Cardiac muscle cell (in vitro differentiated cells and primary cell): ENCODE measurements at places on chromosomes 3 and 15. TPM values are rescaled to one million over a fixed set of nuclear protein-coding genes. Genes with fewer than 3 reads are reported as not detected.

GOLGA6C gene
- total RNA-seq: 0.07 and 0.09 TPM in 2 replicates

PP2D1 gene
- total RNA-seq: not detected in 2 replicates

TRANK1 gene
- total RNA-seq: 4.4 and 8.2 TPM in 2 replicates

SLC2A2 gene
- not detected in 2 replicates for total RNA-seq

HIGD1A gene
- total RNA-seq: 121 and 167 TPM in 2 replicates

CADM2 gene
- total RNA-seq: 0.15 and 1.2 TPM in 2 replicates

DNA sequence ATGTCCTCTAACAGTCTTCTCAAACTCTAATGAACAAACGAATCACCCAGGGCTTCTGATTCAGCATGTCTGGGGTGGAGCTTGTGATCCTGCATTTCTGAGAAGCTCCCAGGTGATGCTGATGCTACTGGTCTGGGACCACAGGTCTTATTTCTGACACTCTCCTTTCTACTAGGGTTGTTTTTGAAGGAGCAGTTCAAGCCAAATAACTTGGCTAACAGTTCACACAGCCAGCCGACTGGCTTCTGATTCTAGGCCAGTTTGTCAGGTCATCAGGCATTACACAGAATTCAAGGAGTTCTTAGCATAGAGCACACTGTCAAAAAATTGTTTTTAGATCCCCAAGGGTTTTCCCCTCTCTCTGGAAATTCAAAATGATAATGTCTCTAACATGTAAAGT, 100.7 kb downstream of the TIGIT start:
- no peak overlapping the region for H3K27ac ChIP-seq
- peaks cover 9% of the 10 kb centered on the region for H3K4me1 ChIP-seq
- no peaks in the 10 kb centered on the region for H3K36me3 ChIP-seq
- H3K27me3 ChIP-seq: no peaks in the 10 kb centered on the region
- DNase-seq: no peak
- H3K4me3 ChIP-seq: no peak overlapping the region

GRCh38 chr3:177236704-177237103, 39.4 kb upstream of the TBL1XR1 start:
- DNase-seq: no peak
- no peak overlapping the region for H3K4me3 ChIP-seq
- no peaks in the 10 kb centered on the region for H3K4me1 ChIP-seq
- H3K27me3 ChIP-seq: no peaks in the 10 kb centered on the region

DNA sequence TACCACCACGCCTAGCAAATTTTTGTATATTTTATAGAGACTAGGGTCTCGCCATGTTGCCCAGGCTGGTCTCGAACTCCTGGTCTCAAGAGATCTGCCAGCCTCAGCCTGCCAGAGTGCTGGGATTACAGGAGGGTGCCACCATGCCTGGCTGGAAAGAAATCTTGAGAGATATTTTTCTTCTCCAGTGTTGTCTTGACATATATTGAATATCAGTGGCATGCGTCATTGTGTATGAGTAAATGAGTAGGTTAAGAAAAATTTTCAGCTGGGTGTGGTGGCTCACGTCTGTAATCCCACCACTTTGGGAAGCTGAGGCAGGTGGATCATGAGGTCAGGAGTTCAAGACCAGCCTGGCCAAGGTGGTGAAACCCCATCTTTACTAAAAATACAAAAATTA, 3.5 kb upstream of the PIF1 start:
- no peaks in the 10 kb centered on the region for H3K27me3 ChIP-seq
- H3K4me1 ChIP-seq: no peaks in the 10 kb centered on the region
- no peak for DNase-seq

DNA sequence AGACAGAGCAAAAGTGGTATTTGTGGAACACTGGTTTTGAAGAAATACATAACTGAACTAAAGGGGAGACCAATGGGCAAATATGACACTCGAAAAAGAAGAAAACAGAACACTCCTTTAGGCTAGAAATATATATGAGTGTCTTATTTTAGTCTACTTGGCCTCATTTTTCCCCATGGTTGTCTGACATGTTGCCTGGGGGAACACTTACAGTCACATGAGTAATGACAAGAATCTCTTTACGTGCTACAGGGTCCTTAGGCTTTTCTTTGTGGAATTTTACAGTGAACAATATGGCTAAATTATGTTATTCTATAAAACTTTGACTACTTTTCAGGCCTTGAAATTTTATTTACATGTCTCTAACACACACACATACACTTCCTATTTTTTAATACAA, 17.6 kb downstream of the METTL6 start:
- H3K27me3 ChIP-seq: no peaks in the 10 kb centered on the region
- peaks cover 34% of the 10 kb centered on the region for H3K36me3 ChIP-seq
- H3K4me3 ChIP-seq: no peak overlapping the region
- no peaks in the 10 kb centered on the region for H3K4me1 ChIP-seq
- H3K27ac ChIP-seq: no peak overlapping the region
- DNase-seq: no peak

DNA sequence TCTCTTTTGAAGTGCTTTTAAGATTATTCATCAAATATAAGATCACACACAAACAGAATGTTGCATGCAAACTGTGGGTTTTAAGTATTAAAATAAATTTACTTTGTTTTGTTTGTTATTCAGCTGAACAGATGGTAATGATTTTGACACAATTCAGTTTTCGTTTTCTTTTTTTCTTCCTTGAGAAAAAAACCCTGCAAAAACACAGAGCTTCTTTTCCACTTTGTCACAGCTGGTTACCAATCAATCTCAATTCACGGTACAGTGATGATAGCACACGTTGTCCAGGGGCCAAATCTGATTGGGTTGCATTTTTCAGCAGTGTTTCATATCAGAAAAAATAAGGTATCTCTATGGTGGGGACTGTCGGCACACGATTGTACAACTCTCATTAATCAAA, 473.6 kb downstream of the ROBO2 start:
- H3K36me3 ChIP-seq: no peaks in the 10 kb centered on the region
- DNase-seq: no peak
- no peaks in the 10 kb centered on the region for H3K27me3 ChIP-seq
- H3K4me3 ChIP-seq: no peak overlapping the region
- peaks cover 6% of the 10 kb centered on the region for H3K4me1 ChIP-seq

GRCh38 chr3:143252931-143253330, 133.4 kb downstream of the CHST2 start:
- no peak for DNase-seq
- no peak overlapping the region for H3K27ac ChIP-seq
- H3K36me3 ChIP-seq: no peaks in the 10 kb centered on the region

DNA sequence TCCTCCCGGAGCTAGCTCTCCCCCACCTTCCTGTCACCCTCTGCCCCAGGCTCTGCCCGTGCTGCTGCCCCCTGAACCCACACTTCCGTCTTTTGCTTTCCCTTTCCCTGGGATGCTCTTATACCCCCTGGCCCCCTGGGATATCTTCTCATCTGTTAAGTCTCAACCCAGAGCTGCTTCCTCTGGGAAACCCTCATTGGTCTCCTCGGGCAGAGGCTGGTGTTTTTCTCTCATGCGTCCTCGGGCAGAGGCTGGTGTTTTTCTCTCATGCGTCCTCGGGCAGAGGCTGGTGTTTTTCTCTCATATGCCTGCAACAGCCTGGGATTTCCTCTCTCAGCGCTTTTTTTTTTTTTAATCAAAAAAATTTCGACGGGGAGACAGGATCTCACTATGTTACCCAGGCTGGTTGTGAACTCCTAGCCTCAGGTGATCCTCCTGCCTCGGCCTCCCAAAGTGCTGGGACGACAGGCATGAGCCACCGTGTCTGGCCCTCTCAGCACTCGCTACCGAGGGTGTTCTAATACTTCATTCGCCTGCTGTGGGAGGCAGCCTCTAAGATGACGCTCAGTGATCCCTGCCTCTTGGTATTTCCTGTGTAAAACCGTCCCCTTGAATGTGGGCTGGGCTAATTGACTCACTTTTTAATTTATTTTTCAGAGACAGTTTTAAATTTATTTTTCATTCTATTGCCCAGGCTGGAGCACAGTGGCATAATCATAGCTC, 62.7 kb upstream of the TFRC start:
- H3K4me1 ChIP-seq: no peaks in the 10 kb centered on the region
- H3K27ac ChIP-seq: no peak overlapping the region
- H3K27me3 ChIP-seq: no peaks in the 10 kb centered on the region
- peak; percentile 65 for DNase-seq

DNA sequence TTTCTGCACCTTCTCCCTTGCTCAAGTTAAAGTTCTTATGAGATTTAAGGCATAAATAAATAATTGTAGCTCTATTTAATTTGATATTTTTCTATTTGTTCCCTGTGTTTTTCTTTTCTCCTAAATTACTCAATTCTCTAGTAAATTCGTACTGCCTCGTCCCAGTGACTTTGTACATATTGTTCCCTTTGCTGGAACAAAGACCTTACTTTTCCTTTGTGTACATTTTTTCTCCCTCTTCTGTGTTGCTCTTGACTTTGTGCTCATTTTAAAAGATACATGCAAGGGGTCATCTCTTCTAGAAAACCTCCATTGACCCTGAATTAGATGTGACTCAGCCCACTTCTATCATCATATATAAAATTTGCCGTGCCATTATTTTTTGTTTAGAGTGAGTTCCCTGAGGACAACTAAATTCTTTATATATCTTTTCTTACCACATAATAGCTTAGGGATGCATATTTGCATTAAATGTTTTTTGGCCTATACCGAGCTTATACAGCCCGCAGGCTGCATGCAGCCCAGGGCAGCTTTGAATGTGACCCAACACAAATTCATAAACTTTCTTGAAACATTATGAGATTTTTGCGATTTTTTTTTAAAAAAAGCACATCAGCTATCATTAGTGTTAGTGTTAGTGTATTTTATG, 29.6 kb downstream of the PPP4R2 start:
- no peak overlapping the region for H3K27ac ChIP-seq
- H3K4me1 ChIP-seq: peaks cover 17% of the 10 kb centered on the region

DNA sequence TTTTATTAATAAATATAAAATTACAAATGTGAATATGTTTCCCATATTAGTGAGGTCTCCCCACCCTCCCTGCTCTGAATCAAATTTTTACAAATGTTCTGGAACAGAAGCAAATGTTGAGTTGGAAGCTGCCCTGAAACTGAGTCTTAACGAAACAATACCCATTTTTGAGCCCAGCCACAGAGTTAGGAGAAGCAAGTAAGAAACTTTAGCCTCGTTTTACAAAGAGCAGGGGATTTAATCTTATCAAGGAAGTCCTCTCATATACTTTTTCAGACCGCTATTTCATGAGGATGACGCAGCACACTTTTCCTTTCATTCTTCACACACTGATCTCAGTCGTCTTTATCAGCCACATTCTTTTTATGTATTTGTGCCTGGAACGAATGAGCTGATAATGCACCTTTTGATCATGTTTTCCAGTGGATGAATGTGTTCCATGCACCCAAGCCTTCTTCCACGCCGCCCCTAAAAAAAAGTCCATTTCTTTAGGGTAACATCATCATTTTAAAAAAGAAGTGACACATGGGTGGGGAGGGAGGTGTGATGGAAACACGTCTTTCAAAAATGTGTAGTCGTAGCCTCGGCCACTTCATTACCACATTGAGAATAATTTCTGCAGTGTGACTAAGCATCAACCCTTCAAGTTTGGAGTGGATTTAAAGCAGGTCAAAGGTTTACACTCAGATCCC, 48.1 kb downstream of the SETMAR start:
- peaks cover 26% of the 10 kb centered on the region for H3K4me1 ChIP-seq
- no peak overlapping the region for H3K4me3 ChIP-seq
- DNase-seq: peak; percentile 73
- H3K27ac ChIP-seq: no peak overlapping the region
- no peaks in the 10 kb centered on the region for H3K27me3 ChIP-seq

DNA sequence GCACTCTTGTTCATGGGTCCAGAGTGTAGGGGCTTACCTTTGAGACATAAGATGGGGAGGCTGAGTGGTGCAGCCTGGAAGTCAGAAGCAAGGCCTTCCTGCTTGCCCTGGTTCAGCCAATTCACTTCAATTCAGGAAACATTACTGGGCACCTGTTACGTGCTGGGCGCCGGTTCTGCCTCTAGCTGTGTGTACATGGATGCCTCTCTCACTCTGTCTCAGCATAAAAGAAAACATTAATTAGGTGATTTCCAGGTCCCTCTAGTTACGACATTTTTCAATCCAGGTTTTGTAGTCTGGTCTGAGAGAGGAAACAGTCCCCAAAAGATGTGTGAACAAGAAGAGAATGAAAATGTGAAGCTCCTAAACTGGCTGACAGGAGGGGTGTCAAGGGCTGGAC, 1.2 kb downstream of the RTP1 start:
- H3K36me3 ChIP-seq: no peaks in the 10 kb centered on the region
- DNase-seq: no peak
- no peaks in the 10 kb centered on the region for H3K27me3 ChIP-seq
- no peaks in the 10 kb centered on the region for H3K4me1 ChIP-seq
- H3K4me3 ChIP-seq: no peak overlapping the region

DNA sequence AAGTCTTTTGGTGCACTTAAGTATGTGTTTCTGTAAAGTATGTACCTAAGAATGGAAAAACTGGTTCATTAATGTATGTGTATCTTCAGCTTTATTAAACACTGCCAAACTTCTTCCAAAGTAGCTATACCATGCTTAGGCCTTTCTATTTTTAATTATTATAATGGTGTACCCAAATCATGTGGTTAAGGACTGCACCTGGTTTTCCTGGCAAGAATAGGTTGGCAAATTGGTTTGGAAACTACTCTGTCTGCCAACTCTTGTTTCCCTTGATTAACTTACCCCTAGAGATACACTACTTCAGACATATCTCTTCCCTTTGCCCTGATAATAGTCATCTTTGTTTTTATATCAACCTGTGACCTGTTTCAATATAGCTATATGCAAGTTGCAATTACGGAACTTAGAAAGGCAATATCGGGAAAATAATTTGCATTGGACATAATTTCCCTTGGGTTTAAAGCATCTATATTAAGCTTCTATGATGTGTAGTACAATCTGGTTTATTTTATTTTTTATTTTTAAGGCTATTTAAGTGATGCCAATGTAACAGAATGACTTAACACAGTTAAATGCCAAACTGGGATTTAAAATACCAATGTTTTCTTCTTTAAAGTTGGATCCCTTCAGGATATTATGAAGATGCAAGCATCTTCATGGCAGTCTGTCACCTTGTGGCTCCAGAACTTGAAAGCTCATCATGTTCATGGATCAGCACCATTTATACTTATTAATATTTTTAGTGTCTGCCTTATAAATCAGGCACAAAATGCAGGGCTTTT, 40.6 kb upstream of the TMEM108 start:
- no peak for DNase-seq
- H3K4me3 ChIP-seq: no peak overlapping the region
- H3K4me1 ChIP-seq: no peaks in the 10 kb centered on the region
- H3K27me3 ChIP-seq: no peaks in the 10 kb centered on the region
- no peaks in the 10 kb centered on the region for H3K36me3 ChIP-seq
- H3K27ac ChIP-seq: no peak overlapping the region

- H3K27ac ChIP-seq: no peak overlapping the region
- H3K36me3 ChIP-seq: no peaks in the 10 kb centered on the region
- no peak for DNase-seq
- H3K4me1 ChIP-seq: no peaks in the 10 kb centered on the region
- no peaks in the 10 kb centered on the region for H3K27me3 ChIP-seq
Measured at GRCh38 chr15:87419344-87419743, 837.2 kb downstream of the NTRK3 start.
